Gastrocnemius medialis (tissue), 4 donors: ENCODE measurements at places on chromosomes 2 and 18.
A peak's percentile ranks its signal among the peaks of the same experiment; 100 is the strongest.

DNA sequence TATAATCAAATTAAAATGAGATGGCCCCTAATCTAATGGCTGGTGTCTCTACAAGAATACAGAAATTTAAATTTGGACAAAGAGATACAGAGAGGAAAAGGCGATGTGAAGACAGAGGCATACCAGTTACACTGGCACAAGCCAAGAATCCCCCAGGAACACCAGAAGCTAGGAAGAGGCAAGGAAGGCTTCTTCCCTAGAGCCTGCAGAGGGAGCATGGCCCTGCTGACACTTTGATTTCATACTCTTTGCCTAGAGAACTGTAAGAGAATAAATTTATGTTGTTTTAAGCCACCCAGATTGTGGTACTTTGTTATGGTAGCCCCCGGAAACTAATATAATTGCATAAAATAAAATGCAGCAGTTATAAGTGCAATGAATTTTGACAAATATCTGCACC lies 671.4 kb downstream of the MBD2 start:
- DNase-seq, result no peak

DNA sequence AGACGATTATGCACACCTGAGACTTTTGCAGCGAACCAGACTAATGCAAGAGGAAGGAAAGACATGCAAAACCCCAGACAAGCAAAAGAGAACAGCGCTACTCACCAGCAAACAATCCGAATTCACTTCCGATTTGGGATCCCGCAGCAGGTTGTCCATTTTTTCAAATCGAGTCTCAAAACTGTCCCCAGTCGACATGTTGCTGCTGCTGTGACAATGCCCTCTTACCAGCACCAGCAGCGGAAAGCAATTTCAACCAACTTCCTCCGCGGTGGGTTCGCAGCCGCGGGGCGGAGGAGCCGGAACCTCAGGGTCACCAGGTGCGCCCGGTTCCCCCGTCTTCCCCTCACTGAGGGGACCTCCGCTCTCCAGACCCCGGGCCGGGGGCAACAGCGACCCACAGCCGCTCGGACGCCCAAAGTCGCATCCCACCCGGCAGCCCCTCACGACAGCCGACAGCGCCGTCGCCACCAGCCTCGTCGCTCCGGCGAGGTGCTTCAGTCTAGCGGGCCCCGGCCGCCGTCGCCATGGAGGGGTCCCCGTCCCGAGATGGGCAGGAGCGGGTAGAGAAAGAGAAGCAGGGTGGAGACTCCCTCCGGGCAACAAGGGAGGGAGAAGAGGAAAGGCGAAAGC lies 784 bp downstream of the ROCK1 start:
- peak; percentile 27 for DNase-seq

DNA sequence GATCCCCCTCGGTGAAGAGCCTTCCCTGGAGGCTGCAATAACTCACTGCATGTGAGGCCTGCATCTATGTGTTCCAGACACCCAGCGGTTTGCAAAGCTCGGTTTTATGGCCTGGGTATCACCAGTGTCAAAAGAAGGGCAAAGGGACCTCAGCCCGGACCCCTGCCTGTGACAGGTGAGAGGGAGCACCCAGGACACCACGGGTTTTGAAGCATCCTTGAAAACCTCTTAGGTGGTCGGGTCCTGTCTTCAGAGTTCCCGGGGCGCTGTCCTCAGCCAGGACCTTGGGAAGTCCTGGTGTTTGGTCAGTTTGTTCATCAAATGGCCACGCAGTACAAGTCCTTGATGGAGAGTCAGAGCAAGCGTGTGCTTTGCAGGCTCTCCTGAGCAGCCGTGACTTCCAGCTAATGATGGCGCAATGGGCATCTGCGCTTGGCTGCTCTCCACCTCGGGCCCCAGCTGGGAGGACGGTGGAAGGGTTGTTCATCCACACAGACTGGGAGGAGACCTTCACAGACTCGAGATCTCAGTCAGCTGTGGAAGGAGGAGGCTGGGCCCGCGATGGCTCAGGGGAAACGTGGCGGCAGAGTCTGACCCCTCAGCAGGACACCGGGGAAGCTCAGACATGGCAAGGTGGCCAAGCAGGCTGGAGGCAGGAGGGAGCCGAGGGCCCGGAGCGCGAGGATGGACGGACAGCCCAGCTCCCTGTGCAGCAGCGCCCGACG lies 113.1 kb upstream of the GPC1 start:
- DNase-seq, result peak; percentile 68

DNA sequence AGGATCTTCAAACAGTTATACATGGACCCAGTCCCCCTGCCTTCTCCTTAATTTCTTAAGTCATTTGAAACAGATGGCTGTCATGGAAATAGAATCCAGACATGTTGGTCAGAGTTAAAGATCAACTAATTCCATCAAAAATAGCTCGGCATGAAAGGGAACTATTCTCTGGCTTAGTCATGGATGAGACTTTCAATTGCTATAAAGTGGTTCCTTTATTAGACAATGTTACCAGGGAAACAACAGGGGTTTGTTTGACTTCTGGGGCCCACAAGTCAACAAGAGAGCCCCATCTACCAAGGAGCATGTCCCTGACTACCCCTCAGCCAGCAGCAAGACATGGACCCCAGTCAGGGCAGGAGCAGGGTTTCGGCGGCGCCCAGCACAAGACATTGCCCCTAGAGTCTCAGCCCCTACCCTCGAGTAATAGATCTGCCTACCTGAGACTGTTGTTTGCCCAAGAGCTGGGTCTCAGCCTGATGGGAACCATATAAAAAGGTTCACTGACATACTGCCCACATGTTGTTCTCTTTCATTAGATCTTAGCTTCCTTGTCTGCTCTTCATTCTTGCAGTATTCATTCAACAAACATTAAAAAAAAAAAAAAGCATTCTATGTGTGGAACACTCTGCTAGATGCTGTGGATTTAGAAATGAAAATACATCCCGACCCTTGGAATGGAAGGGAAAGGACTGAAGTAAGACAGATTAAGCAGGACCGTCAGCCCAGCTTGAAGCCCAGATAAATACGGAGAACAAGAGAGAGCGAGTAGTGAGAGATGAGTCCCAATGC lies 4.6 kb downstream of the TTR start:
- DNase-seq, result no peak

DNA sequence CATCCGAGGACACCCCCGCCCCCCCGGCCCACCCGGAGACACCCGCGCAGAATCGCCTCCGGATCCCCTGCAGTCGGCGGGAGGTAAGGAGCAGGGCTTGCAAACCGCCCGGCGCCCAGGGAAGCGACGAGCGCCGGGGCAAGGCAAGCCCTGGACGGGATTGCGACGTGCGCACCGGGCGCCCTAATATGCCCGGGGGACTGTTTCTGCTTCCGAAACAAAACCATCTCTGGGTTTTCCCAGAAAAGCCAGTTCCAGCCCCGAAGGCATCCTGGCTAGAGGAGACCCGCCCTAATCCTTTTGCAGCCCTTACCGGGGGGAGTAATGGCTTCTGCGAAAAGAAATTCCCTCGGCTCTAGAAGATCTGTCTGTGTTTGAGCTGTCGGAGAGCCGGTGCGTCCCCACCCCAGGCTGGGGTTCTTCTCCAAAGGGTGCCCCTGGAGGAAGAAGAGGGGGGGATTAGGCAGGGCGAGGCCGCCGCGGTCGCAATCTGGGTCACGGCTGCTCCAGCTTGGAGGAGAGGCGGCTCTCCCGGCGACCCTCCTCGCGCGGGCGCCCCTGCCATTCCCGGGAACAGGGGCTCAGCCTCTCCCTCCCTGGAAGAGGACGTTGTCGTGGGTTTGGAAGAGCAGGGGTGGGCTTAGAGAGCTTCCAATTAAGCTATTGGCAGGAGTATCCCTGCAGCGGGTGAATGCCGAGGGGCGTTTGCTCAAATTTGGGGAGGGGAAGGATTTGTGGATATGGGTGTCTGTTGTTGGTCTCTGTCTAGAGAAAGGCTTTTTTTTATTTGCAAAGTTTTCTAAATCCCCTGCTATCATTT lies 521 bp downstream of the MYCN start:
- no peak for DNase-seq

GRCh38 chr18:46793565-46793964 lies 36.7 kb upstream of the ST8SIA5 start:
- DNase-seq, result no peak

- DNase-seq, result no peak
These were observed 211.2 kb upstream of the MYT1L start for GRCh38 chr2:2542316-2542715.

GRCh38 chr2:28430788-28431418 lies 38.2 kb downstream of the FOSL2 start:
- no peak for DNase-seq

DNA sequence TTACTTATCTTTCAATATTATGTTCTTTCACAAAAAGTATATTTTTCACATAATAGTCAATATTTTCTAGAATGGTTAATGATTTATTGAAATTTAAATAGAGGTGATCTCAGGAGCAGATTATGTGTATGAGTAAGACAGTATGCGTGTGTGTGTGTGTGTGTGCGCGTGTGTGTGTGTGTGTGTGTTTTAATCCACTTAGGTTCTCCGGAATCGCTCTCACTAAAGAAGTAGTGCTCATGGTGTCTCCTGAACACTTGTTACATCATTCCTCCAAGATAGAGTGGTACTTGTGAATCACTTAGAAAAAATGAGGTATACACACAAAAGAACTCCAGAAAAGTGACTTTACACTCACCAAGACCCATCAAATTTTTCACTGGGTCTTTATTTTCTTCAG lies 91.0 kb upstream of the KCNH7 start:
- DNase-seq, result no peak

GRCh38 chr2:220194630-220195584 lies 567.5 kb downstream of the SLC4A3 start:
- DNase-seq, result no peak
